ENCODE measurements at places on chromosomes 6 and 20.
A peak's percentile ranks its signal among the peaks of the same experiment; 100 is the strongest.

DNA sequence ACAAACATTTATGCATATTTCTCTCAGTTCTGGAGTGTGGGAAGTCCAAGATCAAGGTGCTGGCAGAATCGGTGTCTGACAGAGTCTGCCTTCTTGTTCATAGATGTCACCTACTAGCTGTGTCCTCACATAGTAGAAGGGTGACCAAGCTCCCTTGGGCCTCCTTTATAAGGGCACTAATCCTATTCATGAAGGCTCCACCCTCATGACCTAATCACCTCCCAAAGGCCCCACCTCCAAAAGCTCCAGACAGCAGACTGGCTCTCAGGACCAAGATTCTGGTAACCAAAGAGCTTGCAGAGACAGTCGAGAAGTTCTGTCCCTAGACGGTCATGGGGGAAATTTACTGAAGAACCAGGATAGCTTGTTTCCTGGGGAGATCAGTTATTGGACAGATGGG is 139.1 kb downstream of the COL9A1 start:
- DNase-seq, result no peak

GRCh38 chr6:89118931-89119330 is 1.1 kb upstream of the SRSF12 start:
- DNase-seq, result no peak

- DNase-seq, result no peak
These were observed 148.5 kb downstream of the SYNDIG1 start for GRCh38 chr20:24617757-24618450.

DNA sequence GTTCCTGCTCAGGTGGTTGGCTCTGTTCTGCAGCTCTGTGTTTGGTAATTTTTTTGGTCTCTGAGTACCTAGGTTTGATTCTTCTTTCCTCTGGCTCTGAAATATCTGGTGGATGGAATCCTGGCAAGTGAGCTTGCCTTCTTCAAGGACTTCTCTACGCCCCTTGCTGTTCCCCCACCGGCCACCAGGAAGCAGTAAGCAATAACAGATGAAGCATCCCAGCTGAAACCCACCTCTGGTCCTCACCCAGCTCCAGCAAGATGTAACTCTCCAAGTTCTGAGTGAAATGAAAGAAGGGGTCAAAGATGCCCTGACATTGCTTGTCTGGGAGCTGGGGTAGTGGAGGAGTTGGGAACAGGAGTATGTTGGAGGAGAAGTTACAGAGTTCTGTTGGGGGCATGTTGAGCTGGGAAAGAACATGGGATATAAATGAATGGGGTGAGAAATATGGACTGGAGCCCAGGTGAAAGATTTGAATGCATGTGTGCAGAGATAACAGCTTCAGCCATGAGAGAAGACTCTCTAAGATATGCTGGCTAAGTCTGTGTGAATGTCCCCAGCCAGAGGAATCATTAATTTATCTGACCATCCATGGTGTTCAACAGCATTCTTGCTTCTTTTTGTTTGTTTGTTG is 51.3 kb upstream of the GLP1R start:
- DNase-seq, result peak; percentile 30

GRCh38 chr6:107114926-107115694 is at the start of gene BEND3:
Gene BEND3, minus strand, starts transcription at chr6:107115515. Its CDS starts 16,230 bp downstream, at chr6:107099285.
- peak; percentile 37 for DNase-seq

GRCh38 chr20:7716286-7716972 is 223.8 kb downstream of the HAO1 start:
- DNase-seq, result no peak

- peak; percentile 42 for DNase-seq
These were observed 3.3 kb upstream of the ULBP3 start for GRCh38 chr6:150072201-150072600.

DNA sequence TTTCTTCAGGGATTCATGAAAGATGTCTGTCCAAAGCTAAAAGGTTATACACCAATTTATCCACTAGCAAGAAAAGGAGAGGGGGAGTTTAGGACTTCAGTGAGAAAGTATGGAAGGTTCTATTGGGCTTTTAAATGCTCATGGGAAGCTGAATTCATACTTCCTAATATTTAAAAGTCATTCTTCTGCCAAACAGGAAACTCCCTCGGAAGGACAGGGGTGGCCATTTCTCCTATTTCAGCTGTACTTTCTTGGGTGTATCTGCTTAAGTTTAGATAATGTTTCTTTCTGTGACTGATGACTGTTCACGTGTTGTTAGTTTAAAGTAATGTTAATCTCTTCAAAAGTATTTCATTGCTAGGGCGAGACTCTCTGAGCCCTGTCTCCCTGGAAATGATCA is 80.5 kb upstream of the IFNGR1 start:
- DNase-seq, result no peak

DNA sequence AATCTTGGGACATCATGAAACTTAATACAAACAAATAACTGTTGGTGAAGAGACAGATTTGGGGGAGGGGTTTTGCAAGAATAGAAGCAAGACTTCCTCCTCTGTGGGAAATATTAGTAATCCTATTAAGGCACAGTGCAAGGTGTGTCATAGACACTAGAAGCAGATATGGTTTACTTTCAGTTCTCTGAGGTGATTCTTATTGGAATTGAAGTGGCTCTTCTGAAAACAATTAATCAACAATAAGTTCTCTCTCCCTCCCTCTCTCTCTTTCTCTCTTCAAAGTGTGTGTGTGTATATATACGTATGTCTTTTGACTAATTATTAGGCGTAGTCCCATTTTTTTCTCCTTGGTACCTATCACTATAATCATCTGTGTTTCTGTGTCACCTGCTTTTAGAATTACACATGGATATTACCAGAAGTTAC is 99.8 kb downstream of the HIVEP2 start:
- DNase-seq, result peak; percentile 39

DNA sequence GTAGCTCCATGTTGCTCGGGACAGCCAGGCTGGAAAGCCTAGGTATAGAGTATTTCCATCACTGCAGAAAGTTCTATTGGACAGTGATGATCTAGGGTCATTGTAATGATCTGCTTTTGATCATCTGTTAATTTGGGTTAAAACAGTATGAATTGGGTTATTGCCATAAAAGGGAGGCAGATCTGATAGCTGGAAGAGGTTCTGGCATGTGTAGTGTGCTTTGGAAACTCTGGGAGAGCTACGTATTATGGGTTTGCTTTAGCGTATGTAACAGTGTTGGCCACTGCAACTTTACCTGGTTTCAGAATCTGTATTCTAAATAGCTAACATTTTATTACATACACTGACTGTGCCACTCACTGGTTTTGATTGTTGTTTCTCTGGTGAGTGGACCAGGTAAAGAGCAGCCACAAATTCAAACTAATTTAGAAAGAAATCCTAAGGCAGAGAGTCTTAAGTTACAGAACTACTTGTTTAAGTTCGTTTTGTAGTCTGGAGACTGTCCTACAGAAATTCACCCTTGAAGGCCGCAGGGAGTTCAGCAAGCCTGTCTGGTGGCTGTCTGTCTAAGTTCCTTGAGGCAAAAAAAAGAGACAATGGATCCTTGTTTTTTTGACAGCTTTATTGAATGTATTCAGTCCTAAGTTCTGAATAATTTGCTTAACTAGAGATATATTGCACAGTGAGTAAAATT is 300.3 kb downstream of the PRL start:
- DNase-seq, result no peak

DNA sequence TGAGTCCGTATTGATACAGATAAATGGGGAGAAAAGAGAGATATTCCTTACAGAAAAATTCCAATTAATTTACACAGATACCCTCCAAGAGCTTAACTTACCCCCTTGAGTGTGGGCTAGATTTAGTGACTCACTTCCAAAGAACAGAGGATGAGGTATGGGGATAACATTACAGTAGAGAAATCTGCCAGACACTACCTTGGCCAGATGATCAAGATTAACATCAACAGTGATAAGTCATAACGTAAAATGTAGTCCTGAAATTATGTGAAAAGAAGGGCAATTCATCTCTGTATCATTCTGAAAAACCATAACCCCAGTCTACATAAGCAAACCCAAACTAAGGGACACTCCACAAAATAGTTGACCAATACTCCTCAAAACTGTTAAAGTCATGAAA is 69.3 kb downstream of the PDSS2 start:
- no peak for DNase-seq

DNA sequence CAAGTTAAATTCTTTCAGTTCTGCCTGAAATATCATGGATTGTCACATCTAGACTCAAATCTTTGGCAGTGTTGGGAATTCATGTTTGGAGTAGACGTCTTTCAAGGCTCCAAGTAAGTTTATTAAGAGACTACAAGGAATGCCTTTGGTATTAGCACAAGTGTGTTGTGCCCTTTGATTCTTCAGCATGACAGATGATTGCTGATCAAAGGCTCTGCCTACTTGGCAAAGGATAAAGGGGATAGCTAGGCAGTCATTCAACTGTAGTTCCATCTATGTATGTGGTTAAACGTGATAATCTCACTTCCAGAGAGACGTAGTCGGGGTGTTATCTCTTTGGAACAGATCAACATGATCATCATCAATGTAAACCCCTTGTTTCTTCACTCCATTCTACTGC is 86.2 kb downstream of the SPTLC3 start:
- DNase-seq, result no peak

DNA sequence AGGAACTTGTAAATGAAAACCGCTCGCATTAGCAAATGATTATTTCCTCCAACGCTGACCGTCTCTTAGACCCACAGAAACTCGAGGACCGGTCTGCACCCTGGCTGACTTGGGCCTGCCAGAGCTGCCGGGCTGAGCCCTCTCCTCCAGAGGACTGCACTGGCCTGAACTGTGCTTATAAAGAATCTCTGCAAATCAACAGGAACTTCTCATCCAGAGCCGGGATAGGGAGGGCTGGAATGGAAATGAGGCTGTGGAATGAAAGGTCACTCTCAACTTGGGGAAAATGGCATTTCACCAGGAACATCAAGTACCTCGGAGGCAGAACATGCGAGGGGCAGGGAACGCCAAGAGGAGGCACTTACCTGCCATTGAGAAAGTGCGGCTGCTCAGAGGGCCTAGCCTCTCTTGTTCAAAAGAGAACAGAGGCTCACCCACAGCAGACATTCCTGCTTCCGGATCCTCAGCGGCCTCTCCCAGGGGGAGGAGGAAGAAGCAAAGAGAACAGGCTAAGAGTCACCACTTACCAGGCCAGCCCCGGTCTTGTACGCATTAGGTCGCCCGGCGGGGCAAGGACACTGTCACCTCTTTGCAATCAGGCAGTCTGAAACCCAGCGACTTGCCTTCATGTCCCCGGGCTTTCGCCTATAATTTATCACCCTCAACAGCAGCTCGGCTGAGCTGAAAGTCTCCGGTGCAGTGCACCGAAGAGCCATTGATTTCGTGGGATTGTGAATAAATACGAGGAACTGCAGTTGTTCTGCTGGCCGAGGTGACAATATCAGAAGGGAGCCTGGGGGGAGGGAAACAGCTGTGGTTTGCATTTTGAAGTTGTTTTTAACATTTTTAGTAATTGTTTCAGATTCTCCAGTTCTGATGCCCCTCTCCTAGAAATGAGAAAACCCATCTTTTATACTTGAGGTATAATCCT is 37.6 kb downstream of the ZMYND8 start:
- no peak for DNase-seq

DNA sequence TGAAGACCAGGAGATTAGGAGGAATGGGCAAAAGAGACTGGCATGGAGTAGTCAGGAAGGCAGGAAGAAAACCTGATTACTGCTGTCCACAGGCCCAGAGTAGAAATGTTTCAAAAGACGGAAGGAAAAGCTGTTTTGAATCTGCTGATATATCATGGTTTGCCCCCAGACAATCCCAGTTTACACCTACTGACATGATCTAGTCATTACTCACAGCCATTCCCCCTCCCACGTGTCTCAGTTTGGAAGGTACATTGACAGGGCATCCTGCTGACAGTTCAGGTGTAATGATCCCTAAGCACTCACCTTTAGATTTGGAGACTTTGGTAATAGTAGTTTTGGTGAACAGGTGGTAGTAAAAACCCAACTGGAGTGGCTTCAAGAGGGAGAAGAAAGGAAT is 9.8 kb upstream of the TXNDC5 start:
- no peak for DNase-seq

DNA sequence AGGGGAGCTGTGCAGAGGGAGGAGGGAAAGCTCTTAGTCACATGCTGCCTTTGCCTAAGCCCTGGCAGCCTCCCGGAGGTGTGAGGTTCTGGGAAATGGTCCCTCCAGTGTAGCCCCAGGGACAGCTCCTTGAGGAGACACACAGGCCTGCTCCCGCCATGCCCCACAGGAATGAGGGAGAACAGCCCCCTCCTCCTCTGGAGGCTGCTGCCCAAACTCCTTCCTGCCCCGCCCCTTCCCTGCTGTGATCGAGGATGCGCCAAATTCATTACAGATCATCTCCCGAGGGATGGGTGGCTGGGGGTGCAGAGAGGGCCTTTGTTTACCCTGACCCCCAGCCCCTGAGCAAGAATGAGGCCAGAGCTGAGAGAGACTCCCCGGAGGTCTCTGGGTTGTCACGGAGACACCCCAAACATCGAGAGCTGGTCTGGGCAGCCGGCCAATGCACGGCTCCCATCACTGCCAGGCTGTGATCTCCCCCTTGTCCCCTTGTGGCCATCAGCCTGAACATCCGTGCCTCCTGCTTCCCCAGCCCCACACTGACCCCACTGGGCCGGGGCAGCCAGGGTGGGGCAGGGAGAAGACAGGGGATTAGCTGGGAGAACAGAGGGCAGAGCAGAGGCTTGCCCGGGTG is 8.4 kb downstream of the CYP21A2 start:
- no peak for DNase-seq

- no peak for DNase-seq
These were observed at the start of gene SNX21 for GRCh38 chr20:45833030-45833882. Gene SNX21, plus strand, starts transcription at chr20:45833799. Its CDS starts 121 bp downstream, at chr20:45833920.

DNA sequence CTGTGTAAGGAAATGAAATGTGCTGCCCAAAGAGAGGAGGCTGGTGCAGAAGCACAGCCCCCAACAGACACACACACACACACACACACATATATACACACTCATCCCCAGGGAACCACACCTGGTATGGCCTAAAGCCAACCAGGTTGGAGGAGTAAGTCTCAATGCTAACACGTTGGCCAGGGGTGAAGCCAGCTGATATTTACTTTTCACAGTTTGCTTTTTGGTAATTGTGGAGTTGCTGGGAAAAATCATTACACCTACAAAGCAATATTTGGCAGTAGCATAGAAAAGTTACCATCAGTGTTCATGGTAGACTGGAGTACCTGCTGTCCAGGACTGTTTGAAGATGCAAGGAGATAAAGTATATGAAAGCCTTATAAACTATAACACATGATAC is 50.3 kb upstream of the NAA20 start:
- no peak for DNase-seq

DNA sequence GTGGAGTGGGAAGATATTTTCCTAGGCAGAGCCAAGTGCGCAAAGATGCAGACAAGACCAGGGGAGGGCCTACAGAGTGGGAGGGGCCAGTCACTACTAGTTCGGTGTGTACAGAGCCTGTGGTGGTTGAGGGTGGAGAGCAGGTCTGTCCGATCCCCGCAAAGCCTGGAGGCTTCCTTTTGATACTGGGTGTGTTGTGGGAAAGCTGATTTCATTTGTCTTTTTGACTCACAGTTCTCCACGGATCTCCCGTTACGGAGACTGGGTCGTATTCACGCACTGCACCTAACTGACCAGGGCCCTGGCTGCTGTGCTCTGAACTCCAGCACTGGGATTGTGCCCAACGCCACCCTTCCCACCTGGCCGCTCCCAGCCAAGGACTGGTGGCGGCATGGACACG is 1.4 kb upstream of the TIAM2 start:
- DNase-seq, result no peak

DNA sequence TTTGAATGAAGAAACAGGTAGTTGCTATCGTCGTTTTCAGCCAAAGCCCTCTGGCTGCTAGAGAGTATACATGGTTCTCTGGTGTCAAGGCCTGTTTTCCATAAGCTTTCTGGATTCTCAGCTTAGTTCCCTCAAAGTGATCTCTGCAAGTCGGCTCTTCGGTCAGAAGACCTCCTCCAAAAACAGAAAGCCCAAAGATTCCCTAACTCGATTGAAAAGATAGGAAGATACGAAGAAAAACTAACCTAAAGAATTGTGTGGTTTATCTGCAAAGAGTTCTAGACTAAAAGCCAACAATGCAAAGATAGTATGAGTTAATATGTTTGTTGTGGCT is 545 bp upstream of the ASCC3 start:
- DNase-seq, result no peak

Data from CD8-positive, alpha-beta T cell (primary cell).